NCI-H2171 (cell line): ENCODE measurements at places on chromosomes 12 and 14.

- peak; percentile 14 for DNase-seq
Observed at GRCh38 chr12:40405419-40405818, 180.6 kb downstream of the LRRK2 start.

GRCh38 chr14:78403278-78403815, 233.2 kb downstream of the NRXN3 start:
- DNase-seq, result no peak

DNA sequence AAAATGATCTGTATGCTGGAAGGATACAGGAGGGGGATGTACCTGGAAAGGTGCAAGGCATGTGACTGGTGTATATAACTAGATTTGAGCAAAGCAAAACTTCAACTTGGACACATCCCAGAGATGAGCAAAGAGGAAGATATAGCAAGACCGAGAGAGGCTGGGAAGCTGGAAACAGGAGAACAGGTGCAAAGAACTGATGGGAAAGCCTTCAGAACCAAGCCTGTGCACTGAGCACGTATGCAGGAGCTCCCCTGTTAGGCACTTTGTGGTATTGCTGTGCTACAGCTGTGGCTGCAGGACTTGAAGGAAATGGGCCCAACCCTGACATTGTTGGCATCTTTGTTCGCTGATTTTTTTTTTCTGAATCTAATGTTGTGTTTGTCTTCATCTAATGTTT, 120.7 kb upstream of the PWP1 start:
- no peak for DNase-seq

- DNase-seq, result no peak
Observed at GRCh38 chr14:70692210-70692609, 50.5 kb downstream of the TTC9 start.

GRCh38 chr12:41362510-41362909, 174.4 kb downstream of the PDZRN4 start:
- DNase-seq, result no peak

GRCh38 chr12:94795520-94795919, 145.2 kb upstream of the TMCC3 start:
- no peak for DNase-seq

DNA sequence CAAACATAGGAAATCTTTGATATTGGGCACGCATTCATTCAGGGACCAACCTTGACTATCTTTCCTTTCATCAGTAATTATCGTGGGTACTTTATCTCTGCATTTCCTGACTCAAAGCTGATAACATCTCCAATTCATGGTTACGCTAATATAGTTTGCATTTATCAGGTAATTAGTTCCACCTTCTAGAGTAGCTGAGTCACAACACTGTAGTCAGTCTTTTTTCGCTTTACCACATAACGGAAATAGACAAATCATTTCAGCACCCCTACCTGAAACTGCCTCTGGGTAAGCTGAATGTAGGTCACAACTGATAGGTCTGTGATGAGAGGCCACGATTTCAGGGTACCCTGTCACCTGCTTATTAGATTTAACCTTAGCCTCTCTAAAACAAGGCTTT, 36.7 kb upstream of the IL22 start:
- DNase-seq, result no peak

- no peak for DNase-seq
Observed at GRCh38 chr12:91926848-91927247, 218.8 kb downstream of the BTG1 start.

DNA sequence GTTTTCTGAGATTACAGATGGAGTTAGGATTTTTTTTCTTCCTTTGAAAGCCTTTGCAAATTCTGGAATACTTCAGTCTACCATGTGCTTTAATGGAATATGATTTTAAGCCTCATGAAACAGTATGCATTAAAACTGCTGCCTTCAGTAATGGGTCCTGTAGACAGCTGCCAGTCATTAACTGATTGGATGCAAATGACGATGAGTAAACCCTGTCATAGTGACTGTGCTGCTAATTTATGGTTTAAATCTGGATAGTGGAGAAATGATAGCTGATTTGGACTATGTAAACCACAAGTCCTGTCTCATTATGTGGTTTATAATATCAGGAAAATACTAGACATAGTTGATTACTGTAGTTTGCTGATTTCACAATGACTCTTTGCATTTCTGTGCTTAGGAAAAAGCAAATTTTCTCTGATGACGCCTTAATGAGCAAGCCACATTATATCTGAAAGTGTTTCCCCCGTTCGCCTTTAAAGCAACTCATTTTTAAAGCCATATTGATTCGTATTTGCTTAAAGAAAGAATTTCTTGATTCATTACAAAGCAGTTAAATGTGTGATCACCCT, 217.6 kb downstream of the TMTC2 start:
- no peak for DNase-seq

DNA sequence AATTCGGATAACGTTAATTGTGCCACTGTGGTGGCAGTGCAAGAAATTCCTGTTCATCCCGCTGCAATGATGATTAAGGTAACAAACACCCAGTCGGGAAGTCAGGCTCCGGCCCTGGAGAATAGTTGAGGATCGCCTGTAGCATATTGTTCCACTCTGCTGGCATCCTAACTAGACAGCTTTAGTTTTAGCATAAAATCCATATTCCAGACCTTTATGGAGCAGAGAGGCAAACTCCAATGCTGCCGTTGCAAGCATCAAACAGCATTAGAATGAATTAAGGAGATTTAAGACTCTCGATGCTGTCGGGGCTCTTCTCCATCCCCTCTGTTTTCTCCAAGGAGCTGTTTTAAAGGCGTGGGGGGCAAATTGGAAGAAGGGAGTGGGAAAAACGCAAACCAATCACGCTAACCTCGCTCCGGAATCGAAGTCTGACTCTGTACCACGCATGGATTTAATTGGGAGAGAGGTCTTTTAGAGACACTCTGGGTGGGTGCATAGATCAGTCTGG, 660.4 kb downstream of the VRK1 start:
- no peak for DNase-seq

DNA sequence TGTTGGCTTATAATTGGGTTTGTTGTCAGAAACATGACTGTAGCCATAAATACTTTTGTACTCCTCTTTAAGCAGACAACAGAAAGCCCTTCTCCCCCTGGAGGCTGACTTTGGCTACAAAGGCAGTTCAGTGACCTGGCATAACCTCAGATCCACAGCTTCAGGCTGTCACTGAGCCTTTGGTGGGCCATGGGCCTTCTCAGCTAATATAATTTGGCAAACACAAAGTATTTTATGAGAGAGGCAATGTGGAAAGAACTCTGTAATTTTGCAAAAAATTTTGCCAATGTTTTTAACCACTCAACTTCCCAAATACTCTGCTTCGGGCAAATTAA, 15.5 kb upstream of the MGP start:
- no peak for DNase-seq

DNA sequence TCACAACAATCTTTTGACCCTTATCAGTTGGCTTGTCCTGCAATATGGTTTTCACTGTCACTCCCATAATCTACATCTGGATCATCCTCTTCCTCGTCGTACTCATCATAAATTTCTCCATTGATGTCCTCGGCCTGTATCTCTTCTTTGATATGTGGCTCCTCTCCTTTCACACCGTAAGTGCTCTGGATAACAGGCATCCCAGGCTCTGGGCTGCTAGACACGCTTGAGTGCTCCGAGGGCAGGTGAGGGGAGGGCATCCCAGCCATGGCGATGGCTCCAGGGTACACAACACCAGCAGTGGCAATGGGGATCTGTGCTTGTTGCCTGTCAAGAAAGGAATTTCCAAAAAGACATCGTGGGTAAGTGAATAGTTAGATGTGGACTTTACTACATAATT, 415.3 kb downstream of the SOX5 start:
- DNase-seq, result no peak

- peak; percentile 41 for DNase-seq
Observed at GRCh38 chr12:48001505-48002413, 2.5 kb downstream of the COL2A1 start.

GRCh38 chr12:119621878-119622277, 28.3 kb downstream of the TMEM233 start:
- no peak for DNase-seq

- DNase-seq, result no peak
Observed at GRCh38 chr12:117582135-117582784, 220.8 kb upstream of the NOS1 start.

DNA sequence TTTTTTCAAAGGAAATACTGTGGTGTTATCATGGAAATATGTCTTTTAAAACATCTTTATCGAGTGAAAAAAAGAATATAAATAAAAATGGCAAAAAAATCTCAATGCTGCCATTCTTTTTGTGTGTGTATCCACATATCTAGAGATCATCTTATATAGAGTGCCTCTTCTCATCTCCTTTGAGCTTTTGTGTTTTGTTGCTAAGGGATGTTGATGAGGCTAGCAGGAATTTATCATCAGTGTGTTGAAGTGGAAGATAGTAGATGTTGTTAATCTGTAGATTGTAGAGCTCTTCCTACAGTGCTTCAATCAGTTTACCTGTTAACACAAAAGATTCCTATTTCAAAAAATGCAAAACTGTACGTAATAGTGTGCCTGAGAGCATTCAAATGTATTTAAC, 1738.0 kb upstream of the SEL1L start:
- no peak for DNase-seq

DNA sequence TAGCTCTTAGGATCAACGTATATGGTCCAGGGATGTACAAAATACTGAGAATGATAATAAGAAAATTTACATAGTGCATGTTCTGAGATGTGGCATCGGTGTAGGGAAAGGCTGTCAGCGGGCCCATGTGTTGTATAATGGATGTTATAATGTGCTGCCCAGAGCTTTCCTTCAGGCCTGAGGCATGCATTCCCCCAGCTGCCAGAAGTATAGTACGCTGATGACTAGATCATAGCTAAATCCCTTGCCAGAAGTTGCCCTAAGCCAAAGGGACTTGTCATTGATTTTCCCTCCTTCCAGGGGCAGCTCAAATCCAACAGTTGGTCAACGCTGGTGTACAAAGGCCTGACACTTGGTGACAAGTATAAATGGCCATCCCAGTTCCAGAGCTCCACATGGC, 6.5 kb upstream of the OR11G2 start:
- DNase-seq, result no peak

- DNase-seq, result peak; percentile 68
Observed at GRCh38 chr14:90204516-90204915, 51.8 kb upstream of the PSMC1 start.

- DNase-seq, result no peak
Observed at GRCh38 chr12:66637699-66638301, 41.1 kb downstream of the GRIP1 start.

GRCh38 chr14:90514015-90514398, 117.2 kb downstream of the CALM1 start:
- no peak for DNase-seq

DNA sequence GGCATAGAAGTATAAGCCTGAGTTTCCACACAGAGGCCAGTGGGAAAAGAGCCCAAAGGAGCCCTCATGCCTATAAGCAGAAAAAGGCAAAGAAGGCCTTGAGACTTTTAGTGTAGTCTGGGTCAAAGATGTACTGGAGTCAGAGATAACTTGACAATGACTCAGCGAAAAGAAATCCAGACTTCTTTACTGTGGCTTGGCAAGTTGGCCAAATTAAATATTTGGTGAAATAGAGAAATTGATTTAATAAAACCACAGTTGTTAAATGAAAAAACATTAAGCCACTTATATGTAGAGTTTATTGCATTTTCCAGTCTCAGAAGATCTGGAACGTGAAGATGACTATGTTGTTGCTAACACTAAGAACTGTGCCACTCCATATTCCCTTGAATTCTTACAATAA, 105.1 kb downstream of the TMTC3 start:
- DNase-seq, result no peak

DNA sequence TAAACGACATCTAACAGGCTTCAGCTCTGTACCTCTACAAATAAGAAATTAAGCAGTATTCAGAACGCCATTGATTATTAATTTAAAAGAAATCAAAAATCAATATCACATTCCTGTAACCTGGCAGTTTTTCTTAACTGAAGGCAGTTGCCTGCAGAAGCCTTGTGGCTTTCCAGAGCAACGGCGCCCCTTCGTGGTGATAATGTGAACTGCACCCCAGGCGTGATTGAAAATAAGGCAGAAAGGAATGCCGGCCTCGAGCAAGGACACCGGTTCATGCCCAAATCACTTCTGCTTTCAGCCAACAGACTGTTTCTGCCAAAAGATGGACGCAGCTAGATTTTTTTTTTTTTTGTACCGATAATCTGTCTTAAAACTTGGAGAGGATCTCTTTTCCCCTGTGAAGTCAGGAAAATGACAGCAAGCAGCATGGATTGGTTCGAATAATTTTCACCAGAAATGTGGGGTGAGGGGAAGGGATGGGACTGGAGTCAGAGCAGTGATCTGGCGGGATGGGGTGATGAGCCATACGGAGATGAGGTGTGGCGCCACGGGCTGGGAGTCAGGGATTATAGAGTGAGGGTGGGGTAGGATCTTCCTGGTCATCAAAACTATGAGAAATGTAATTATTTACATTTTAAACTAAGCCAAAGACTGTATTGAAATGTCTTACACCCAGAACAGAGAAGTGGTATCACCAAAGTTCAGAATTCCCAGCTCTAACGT, 473.0 kb downstream of the DPF3 start:
- peak; percentile 20 for DNase-seq
